T-helper 2 cell (primary cell): ENCODE measurements at places on chromosomes 6 and 20.

DNA sequence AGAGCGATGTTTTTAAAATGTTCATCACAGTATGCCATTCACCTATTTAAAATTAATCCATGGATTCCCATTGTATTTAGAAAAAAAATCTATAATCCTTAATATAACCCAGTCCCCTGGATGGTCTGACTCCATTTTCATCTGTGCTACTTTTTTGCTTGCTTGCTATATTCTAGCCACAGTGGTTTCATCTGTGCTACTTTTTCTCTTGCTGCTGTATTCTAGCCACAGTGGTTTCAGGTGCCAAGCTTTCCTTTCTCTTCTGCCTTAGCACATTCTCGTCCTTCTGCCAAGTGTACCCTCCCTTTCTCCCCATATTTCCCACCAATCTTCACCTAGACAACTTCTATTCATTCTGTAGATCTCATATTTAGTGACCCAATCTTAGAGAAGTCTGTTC lies 33.3 kb upstream of the SOX4 start:
- no peak for DNase-seq

- no peak for DNase-seq
These were observed 42.8 kb downstream of the MDGA1 start for GRCh38 chr6:37654727-37655500.

GRCh38 chr6:105428342-105428957 lies 25.6 kb upstream of the PREP start:
- no peak for DNase-seq

GRCh38 chr6:47967843-47968242 lies 143.2 kb downstream of the PTCHD4 start:
- DNase-seq: peak; percentile 19

- DNase-seq: no peak
These were observed 24.3 kb downstream of the CAPN11 start for GRCh38 chr6:44182911-44183390.

DNA sequence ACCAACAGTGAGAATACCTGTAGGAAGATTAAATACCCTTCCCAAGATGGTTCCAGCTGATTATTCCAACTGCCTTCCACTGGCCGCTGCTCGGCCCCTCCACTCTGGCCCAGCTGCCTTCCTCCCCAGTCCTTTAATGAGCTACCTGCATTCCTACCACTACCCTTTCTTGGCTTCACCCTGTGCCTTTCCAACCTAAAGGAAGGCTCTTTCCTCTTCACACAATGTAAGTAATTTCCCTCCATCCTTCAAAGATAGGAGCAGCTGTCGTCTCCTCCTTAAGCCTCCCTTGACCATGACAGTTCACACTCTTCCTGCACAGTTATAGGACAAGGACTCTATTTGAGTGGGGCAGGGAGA lies 16.2 kb upstream of the SNX9 start:
- no peak for DNase-seq

GRCh38 chr6:122130026-122130348 lies 269.5 kb upstream of the HSF2 start:
- DNase-seq: no peak

DNA sequence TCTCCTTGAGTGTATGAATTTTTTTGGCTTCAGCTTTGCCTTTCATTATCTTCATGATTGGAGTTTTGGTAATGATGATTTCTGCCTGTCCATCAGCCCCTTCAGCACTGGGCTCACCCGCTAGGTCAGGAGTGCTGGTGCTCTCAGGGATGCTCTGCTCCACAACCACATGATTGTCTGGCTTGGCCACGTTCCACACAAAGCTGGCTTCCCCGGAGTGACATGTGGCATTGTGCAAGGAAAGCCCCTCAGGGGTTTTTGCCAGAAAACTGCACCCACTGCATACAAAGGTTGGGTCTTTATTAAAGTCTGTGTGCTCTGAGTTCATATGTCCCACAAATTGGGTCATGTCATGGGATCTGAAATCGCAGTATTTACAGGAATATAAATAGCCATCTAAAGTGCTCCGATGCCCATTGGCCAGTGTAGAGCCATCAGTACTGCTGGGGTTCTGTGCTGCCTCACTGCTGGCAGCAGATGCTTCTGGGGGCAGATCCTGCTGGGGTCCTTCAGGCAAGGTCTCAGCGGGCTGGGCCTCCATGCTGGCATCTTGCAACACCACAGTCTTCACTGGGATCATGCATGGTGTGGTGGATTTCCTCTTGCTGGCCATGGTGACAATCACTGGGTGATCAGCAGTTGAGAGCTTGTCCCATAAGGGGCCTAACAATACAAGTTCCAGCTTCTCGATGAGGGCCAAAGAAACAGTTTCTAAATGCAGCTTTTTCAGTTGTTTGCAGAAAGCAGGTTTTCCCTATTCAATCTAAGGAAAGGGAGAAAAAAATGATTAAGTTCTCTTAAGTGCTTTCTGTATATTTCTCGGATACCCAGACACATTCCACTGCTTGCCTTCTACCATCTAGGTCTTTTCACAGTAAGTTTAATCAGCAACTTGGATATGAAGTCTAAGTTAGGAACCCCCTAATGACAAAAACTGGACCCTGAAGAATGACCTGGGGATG lies 67.2 kb downstream of the PLCG1 start:
- no peak for DNase-seq

DNA sequence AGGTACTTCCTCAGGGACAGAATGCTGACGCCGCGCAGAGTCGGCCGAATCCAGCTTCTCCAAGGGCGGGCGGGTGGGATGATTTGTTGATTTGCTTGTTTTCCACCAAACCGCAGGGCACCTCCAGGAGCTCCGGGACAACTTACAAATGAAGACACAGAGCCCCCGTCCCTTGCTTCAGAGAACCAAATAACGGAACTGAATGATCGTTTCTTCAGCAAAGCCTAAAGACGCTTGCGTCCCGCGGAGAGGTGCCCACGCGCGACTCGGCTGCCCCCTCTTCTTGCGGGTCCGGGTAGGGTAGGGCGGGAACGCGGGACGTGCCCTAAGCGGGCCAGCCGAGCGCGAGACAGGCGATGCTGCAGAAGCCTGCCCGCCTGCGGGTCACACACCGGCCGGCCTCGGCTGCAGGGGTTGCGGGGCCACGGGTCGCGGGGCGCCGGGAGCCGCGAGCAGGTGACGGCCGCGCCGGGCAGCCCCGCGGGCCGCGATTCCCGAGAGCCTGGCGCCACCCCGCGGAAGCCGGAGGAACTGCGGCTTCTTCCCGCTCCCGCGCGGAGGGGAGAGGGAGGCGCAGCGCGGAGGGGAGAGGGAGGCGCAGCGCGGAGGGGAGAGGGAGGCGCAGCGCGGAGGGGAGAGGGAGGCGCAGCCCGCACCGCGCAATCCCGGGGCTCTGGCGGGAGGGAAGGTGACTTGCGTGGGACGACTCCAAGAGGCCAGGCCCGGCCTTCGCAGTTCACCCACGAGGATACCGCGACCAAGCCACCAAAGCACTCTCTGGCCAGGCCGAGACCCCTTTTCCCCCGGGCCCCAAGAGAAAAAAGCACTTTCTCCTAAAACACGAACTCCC lies 7.7 kb upstream of the FOXF2 start:
- peak; percentile 50 for DNase-seq

DNA sequence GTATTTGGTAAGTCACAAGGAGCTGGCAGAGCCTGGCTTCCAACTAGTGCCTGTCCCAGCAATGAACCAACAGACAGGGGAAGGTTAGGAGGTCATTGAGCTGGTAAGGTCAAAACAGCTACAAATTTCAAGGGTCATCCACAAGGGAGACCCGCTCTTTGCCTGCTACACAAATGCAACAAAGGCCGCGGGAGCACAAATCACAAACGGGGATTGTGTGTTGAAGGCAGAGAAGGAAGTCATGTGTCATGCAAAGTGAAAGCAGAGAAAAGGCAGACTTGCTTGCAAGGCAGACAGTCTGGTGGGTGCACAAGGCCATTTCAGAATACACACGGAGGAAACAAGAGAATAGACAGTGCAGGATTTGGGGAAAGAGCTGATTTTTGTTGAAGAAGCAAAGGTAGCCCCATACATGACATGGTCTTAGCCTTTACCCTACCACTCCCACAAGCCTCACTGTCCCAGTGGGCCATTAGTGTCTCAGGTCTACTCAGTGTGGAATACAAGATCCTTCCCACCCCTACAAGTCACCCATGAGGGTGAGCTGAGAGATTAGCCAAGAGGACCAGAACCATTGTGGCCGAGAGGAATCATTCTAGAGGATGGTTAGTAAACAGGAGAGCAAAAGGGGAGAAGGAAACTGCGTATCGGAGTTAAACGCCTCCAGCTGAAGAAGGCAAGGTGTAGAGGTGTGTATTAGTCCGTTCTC lies 18.1 kb upstream of the SAMHD1 start:
- no peak for DNase-seq
